ENCODE measurements at places on chromosomes 2 and 18.
A peak's percentile ranks its signal among the peaks of the same experiment; 100 is the strongest.

- DNase-seq, result no peak
Observed at GRCh38 chr2:169714699-169715098, 18.9 kb upstream of the KLHL23 start.

DNA sequence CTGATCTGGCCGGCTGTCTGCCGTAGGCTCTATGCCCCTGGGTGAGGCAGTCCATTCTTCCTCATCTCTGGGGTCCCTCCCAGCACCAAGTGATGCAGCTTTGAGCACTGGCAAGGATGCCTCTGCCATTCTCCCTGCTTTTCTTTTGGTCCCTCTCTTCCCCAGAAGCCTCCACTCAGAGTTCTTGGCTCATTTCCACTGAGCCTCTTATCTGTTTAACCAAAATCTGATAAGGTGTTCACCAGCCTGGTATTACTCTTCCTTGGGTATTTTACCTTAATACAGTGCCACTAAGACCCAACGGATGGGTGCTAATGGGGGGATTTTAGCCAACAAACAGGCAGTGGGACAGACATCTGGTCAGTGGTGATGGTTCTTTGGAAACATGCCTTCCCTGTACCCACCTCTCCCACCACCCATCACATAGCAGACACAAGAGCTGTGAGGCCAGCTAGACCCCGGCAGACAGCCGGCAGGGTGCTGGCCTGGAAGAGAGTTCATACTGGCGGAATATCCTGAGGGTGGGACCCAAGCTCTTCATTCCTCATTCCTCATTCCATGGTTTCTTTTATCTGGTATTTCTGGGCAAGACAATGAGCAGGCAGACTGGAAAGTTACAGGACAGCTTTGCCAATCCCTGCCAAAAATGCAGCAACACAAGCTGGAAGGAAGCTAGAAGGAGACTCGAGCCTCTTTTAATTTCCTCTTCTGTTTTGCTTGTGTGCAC lies 34.6 kb downstream of the ZBTB7C start:
- DNase-seq, result no peak

DNA sequence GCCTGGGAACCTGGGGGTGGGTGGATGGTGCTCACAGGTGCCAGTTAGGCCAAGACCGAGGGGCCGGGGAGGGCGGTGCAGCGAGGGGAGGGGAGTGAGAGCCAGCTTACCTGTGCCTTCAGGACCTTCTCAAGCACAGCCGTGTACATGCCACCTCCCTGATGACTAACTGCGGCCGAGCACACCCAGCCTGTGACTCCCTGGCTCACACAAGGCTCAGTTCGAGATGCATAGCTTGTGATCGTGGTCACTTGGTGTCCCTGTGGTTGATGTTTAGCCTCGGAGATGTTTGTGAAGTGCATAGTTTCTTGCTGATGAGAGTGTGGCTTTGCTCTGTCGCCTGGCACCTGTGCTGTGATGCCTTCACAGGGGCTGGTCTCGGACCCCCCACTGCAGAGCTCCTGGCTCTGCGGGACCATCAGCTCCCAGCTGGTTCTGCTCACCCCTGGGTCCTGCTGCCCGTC lies 84.5 kb upstream of the ODC1 start:
- no peak for DNase-seq

- DNase-seq, result no peak
Observed at GRCh38 chr2:96837575-96837974, 6.2 kb downstream of the ANKRD23 start.

GRCh38 chr2:219177552-219178376 lies at the start of gene RETREG2:
TSS of gene RETREG2 (plus strand) at chr2:219178275. CDS start at chr2:219178353, 78 bp downstream.
- peak; percentile 63 for DNase-seq

DNA sequence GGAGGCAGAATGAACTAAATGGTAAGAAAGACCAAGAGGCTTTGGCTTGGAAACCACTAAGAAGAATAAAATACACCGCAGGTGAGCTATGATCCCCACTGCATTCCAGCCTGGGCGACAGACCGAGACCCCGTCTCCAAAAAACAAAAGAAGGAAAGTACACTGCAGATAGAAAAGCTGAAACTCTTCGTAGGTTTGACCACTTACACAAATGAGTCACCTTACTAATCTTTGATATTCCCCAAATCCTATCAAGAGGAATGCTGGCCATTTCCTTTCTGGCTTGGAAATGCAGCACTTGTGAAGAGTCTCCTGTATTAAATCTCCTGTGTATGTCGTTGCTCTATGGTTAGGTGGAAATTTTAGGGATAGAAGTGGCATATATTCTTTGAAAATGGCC lies 108.8 kb downstream of the MTCL1 start:
- DNase-seq, result no peak

- DNase-seq, result no peak
Observed at GRCh38 chr2:54770676-54771075, 47.2 kb downstream of the EML6 start.

DNA sequence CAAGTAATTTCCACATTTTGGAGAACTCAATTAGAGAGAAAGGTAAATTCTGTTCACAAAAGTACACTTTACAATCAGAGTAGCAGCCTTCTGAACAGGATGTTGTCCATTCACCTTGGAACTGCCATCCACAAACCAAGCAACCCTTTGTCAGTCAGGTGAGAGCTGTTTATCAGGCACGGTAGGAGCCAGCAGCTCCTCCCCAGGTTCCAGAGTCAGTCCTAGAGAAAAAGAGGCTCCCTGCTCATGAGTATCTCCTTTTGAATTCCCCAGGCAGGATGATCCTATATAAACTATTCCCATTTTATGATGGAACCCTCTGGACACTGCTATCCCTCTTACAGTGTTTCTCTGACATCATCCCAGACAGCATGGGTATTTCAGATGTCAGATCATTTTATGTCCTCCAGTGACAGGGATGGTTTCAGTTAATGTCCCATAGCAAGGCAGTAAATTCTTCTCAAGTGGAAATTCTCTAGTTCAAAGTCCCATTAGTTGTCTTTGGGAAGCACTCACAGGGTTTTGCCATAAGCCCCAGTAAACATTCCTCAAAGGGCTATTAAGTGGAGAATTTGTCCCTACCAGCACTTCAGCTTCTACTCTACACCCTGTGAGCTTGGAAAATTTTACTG lies 34.5 kb upstream of the CSRNP3 start:
- no peak for DNase-seq
